ENCODE measurements at places on chromosomes 7 and 10.
A peak's percentile ranks its signal among the peaks of the same experiment; 100 is the strongest.

GRCh38 chr7:138245682-138246081 is 169.4 kb downstream of the AKR1D1 start:
- no peak for DNase-seq

GRCh38 chr10:95276367-95277200 is 14.2 kb downstream of the PDLIM1 start:
- no peak for DNase-seq

- DNase-seq = no peak
These were observed 38.0 kb upstream of the RTKN2 start for GRCh38 chr10:62306663-62307062.

GRCh38 chr7:33918438-33919143 is 13.3 kb downstream of the BMPER start:
- DNase-seq = no peak

DNA sequence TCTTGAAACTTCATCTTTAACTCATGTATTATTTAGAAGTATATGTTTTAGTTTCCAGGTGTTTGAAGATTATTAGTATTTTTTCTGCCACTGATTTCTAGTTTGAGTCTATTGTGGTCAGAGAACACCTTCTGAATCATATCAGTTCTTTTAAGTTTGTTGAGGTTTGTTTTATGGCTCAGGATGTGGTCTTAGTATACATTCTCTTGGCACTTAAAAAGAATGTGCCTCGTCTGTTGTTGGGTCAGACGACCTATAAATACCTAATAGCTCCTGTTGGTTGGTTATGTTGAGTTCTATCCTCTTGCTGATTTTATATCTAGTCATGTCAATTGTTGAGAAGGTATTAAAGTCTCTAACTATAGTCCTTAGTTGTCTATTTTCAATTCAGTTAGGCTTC is 15.9 kb downstream of the TDRD1 start:
- DNase-seq = no peak

DNA sequence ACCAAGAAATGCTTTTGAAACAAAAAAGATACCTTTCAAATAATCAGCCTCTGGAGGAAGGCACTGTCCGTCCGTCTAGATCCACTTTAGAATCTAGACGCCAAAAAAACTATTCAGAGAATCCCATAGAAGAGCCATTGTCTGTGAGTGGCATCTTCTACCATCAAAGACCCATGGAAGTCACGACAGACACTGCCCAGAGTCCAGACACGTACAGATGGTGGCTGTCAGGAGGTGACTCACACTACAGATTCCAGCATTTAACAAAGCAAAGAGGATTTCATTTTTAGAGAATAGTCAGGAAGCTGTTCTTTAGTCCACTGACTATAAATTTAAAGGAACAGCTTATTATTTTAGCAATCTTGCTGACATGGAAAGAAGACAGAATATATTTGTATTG is 11.7 kb downstream of the C1QL3 start:
- DNase-seq = no peak

DNA sequence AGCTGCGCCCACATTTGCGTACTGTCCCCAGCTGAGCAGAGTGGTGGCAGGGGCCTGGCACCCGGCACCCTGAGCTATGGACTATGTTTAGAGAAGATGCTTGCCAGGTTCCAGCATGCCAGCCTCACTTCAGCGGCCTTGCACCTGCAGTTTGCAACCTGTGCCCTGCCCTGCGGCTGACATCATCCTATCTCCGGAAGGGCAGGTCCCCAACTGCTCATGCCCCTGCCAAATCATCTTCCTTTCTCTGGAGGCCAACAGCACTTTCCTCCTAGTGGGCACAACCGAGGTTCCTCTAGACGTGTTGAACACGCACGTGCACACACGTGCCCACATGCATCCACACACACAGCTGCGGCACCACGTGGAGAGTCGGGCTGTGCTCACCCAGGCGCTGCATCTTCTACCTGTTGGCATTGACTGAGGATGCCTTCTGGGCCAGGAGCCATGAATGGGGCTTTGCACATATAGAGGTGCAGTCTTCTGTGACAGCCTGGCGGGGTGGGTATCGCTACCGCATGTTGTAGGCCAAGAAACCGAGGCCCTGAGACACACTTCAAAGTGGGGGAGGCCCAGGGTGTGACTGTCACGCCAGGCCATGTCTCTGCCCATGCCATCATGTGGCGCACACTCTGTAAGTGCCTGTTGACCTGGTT is 24.5 kb downstream of the CNPY1 start:
- DNase-seq = no peak

DNA sequence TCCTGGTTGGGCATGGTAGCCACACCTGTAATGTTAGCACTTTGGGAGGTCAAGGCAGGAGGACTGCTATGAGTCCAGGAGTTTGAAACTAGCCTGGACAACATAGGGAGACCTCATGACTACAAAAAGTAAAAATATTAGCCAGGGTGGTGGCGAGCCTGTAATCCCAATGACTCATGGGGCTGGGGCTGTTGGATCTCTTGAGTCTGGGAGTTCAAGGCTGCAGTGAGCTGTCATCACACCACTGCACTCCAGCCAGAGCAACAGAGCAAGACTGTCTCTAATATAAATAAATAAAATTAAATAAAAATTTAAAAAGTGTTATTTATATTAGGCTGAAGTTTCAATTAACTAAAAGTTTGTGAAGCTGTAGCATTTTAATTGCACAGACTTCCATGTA is 207.3 kb downstream of the NXPH1 start:
- DNase-seq = no peak

DNA sequence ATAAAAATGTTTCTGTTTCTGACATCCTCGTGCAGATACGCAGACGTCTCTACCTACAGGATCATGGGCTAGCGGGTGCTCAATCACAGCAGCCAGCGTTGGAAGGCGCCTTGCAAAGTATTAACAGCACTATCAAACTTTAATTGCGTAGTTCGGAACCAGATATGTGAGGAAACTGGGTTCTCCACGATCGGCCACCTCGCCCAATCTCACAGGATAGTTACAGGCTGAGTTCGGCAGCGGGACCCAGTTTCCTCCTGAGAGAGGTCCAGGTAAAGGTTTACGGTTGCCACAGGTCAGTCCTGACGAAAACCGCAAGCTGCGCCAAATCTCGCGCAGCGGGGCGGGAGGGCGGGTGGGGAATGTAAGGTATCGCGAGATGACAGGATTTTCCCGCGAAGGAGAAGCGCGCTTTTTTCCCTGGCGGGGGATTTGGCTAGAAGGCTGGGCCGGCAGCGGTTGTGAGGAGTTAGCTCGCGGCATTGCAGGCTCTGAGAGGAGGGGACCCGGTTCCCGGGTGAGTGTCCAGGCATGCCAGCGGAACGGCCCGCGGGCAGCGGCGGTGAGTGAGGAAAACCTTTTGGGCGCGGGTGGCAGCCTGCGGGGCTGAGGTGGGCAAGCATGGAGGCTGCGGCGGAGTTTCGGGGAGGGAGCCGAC is at the start of gene HELLS:
Gene HELLS, plus strand, starts transcription at position 398 of the 658 bp plus-strand sequence. Its CDS starts 134 bp downstream, at position 532.
- DNase-seq = peak; percentile 73

- DNase-seq = no peak
These were observed 65.1 kb upstream of the ITGA8 start for GRCh38 chr10:15784662-15785300.

GRCh38 chr10:30816159-30816819 is 186.7 kb upstream of the LYZL2 start:
- DNase-seq = no peak

GRCh38 chr10:129545261-129545660 is 78.2 kb downstream of the MGMT start:
- no peak for DNase-seq

DNA sequence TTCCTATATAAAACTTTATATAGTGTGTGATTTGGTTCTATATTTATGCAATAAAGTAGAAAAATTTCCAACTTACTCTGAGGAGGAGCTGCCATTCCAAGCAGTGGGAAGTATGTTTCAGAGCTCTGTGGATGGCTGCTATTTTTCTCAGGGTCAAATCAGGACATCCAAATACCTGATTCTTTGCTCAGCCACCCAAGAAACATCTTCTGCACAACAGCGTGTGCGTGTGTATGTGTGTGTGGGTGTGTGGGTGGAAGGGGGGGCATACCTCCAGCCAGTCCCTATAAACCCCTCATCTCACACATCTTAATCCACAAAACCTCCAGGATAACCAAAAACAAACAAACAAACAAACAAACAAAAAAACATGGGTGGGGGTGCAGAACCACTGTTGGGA is 66.3 kb upstream of the EMX2 start:
- DNase-seq = no peak

DNA sequence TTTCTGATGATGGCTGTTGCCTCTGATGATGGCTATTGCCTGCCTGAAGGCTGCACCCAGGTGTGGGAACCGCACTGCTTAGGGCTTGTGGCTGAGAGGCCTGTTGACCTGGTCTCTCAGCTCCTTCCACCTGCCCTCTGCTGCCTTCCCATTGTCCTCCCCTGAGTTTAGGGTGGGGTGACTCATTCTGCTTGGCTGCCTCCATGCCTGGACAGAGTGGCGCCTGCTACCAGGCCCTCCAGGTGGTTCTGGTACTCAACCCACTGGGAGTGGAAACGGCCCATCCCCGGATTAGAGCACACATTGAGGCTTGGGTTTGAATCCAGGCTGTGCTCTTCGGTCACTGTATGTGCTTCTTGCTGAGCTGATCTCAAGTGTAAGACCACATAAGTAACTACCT is 120.6 kb downstream of the SEM1 start:
- no peak for DNase-seq

DNA sequence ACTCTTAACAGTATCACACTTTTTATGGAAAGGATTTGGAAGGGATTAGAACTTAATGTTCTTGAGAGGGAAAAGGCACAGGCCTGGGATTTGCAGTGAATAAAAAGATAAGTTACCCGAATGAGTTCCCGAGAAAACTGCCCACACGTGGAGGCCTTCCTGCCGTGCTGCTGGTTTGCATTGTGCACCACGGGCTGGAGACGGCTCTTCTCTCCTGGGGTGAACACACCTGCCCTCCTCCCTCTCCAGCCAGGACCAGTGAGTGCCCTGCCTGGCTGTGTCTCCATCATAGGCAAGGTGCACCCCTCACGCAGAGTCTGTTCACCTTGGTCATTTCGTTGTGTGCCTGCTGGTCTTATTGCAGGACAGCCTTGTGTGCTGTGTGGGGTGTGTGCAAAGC is 336.3 kb upstream of the SHH start:
- DNase-seq = no peak

DNA sequence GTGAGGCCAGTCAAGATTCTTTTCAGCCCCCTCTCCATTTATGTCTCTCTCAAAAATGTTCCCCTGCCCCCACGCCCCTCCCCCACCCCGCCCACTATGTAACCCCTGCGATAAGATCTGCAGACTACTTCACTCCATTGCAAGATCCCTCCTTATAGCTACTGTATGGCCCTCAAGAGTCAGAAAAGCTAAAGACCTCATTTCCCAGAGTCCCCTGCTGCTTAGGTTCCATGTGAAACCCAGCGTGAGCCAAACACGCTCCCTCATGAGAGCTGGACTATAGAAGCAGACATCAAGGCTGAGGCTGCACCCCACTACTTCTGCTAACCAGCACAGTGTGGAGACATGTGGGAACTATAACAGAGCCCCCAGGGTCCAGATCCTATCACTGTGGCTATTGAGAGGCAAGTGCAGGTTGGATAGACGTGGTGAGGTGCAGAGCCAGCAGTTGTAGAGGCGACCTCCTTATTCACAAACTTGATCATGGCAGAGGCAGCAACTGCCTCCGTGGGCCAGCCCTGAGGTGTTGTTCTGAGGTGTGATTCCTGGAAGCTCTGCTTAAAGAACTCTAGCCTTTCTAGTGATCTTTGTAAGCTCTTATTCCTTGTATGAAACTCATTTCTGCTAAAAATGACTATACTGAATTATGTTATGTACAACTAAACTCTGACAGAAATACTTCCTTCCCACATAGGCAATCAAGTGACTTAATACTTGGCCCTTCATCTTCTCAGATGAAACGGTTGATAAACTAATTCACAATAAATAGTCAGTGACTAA is 117.0 kb upstream of the ARID5B start:
- no peak for DNase-seq

GRCh38 chr7:31669461-31669860 is 17.6 kb upstream of the PPP1R17 start:
- no peak for DNase-seq

DNA sequence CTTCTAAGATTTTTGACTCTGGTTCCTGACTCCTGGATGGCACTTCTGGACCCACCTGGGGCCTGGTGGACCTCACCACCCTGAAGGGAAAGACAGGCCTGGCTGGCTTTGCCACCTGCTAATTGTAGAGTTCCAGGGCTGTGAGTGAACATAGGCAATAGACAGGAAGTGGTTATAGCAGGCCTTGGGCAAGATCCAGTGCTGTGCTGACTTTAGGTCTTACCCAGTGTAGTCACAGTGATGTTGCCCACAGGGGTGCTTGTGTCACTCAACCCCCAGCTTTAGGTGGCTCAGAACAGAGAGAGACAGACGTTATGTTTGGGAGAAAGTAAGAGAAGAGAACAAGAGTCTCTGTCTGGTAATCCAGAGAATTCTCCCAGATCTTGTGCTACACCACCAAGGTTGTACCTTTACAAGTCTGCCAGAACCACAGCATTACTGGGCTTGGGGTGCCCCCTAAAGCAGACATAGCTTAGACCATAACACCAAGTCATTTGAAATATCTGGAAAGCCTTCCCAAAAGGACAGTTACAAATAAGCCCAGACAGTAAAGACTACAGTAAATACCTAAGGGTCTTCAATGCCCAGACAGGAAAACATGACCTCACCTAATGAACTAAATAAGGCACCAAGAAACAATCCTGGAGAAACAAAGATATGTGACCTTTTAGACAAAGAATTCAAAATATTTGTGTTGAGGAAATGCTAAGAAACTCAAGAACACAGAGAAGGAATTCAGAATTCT is 303.4 kb downstream of the PCLO start:
- DNase-seq = no peak

DNA sequence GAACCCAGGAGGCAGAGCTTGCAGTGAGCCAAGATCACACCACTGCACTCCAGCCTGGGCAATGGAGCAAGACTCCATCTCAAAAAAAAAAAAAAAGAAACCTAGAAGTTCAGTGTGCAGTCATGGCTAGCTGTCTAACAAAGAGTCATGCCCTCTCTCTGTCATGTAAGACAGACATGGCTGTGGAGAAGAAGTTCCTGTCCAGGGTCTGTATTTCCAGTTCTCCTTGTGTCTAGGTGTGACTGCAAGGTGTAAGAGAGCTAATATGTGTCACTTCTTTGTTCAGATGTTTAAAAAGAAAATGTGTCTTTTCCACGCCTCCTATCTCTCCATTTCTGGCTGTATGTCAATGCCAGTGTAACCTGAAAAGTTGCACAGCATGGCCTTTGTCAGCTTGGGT is 139.5 kb downstream of the NRCAM start:
- no peak for DNase-seq

GRCh38 chr10:113442336-113442735 is 110.5 kb upstream of the HABP2 start:
- no peak for DNase-seq

DNA sequence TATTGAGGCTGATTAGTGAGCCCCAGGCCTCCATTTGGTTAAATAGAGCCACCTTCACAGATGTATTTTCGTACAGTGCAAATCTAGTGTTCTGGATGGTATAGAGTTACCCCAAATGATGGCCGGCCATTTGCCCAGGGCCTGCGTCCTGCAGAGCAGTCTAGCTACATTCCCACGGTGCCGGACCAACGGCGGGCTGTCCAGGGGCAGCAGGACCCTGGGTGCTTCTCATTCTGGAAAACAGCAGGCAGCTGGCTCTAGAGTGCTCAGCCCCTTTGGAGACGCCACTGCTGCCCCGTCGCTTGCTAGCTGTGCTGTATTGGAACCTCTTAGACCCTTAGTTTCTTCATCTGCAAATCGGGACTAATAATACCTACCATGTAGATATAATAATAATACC is 149.1 kb downstream of the RGS10 start:
- DNase-seq = no peak

GRCh38 chr7:4549681-4550080 is 132.4 kb upstream of the FOXK1 start:
- DNase-seq = no peak
